ENCODE measurements at places on chromosomes 12 and 14.

DNA sequence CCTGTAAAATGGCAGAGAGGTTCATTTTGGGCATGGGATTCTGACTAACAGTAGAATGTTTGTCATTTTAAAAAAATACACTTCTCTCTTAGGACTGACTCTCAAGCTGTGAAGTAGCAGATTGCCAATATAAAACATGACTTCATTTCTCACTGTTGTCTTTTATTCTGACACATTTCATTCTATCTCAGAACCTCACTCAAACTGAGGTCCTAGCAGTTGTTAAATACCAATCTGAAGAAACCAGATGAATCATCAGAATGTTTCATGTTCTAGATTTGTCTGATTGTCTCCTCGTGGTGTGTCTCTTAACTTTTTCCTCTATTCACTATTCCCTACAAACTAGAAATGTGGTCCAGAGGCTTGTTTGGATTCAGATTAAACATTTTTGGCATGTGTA is 276.5 kb upstream of the NPAS3 start:
- DNase-seq: no peak

DNA sequence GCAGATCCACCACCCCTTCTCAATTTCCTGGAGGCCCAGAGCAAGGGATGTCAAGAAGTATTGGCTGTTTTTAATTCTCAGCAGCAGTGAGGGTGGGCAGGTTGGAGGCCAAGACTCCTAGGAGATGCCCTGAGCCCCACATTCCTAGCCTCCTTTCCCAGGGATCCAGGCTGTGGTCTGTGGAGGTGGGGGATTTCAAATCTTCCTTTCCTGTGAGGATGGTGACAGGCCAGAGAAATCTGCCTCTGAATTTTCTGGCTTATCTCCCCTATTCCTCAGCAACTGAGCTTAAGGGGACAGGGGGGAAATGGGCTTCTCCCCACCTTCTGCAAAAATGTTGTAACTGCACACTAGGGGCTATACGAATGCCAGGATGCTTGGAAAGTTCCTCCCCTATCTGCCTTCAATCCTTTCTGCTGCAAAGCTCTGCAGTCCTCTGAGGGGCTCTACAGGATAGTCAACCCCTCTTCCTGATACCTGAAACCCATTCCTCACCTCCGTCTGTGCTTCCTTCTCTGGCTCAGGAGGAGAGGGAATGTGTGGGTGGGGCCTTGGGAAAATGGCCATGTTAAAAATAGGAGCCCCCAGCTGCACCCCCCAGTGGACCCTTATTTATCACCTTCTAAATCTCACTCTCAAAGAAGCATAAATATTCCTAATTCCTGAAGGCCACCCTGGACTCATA is 6.6 kb downstream of the GPR84 start:
- no peak for DNase-seq

- no peak for DNase-seq
These were observed 1513.6 kb upstream of the SEL1L start for GRCh38 chr14:83047059-83047830.

DNA sequence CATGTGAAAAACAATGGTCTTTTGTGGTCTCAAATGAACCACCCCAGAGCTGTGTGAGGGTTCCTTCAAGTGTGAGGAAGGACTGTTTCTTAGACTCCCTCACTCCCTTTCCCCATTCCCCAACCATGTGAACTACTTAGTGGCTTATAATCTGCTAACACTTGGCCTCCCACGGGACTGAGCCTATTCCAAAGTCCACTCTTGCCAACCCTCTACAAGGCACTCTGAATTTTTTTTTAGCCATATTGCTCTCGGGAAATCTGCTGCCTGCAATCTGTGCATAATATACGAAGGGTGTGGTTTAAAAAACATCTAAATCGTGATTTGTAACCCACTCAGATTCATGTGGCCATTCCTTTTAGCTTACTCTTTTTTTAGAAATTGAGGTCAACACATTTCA is 2.6 kb downstream of the SVOP start:
- DNase-seq: no peak

GRCh38 chr14:91067186-91067585 is 6.7 kb upstream of the RPS6KA5 start:
- no peak for DNase-seq

DNA sequence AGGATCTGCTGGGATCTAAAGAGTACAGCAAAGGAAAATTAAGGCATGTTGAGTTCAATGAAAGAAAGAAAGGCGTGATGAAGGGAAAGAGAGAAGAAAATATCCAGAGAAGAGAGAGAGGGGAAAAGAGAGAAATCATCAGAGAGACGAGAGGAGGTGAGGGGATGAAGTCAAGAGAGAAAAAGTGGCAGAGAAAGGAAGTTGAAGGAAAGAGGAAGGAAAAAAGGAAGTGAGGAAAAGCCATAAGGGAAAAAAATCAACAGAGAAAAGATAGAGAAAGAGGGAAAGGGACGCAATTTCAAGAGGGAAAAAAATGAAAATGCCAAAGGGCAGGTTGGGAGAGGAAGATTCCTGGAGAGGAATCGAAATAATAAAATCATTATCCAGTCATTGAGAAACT is 40.4 kb downstream of the LLPH start:
- DNase-seq: no peak

DNA sequence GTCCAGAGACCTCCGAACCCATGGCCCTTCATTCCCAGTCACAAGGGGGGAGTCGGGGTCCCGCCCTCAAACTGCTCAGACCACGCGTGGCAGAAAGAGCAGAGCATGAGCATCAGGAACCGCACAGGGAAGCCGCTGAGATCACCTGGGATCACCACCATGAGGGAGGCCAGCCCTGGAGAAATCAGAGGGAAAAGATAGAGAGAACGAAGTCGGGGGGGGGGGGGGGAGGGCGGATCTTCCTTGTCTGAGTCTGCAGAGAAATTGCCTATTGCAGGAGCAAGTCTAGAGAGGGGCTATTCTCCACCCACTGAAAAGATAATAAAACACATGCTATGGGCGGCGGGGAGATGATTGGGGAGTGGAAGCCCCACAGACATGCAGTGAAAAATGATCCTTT is 884 bp upstream of the TMEM132C start:
- DNase-seq: no peak
